ENCODE measurements at places on chromosomes 4 and X.

- no peak for DNase-seq
Observed at GRCh38 chrX:19697416-19697815, 182.1 kb upstream of the MAP3K15 start.

GRCh38 chrX:20149326-20149725 lies 7.7 kb upstream of the EIF1AX start:
- no peak for DNase-seq

DNA sequence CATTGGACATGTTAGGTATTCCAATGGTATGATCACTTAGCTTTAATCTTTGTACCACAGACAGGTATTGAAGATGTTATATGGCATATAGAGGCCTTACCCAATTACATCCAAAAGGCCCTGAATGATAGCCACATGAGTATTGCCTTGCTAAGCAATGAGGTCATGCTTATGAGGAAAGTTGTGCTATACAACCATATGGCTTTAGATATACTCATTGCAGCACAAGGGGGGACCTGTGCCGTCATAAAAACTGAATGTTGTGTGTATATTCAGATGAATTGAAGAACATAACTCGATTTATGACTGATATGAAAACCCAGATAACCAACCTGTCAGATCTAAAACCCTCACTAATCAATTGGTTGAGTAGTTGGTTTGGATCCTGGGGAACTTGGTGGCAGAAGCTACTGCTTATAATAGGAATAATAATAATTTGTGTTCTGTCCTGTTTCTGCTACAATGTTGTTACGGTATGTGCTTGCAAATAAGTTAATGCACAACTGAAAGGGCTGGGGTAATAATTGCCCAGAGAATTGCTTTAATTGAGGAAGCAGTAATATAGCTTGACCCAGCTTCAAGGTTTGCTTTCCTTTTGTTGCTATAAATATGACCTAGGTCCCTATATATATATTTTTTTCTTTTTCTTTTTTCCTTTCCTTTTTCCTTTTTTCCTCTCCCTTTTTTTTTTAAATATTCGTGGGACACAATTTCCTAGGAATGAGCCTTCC lies 21.5 kb upstream of the CSTF2 start:
- DNase-seq: no peak

DNA sequence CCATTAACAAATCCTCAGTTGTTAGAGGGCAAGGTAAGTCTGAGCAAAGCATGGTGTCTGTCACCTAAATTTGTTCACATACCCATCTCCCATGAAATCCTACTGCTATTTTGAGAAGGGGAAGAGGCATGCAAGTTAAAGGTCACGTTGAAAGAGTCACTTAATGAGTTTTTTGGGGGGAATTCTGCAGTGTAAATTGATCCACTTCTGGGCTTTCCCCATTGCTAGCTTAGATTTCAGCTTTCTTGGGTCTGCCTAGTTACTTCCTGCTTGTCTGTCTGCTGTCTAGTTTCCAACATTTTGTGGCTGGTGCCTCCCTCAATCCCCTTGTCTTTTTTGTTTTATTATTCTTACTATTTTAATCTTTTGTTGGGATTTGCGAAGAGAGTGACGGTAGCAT lies 32.0 kb downstream of the CEP135 start:
- no peak for DNase-seq

- no peak for DNase-seq
Observed at GRCh38 chr4:129929984-129930383, 834.0 kb downstream of the C4orf33 start.

DNA sequence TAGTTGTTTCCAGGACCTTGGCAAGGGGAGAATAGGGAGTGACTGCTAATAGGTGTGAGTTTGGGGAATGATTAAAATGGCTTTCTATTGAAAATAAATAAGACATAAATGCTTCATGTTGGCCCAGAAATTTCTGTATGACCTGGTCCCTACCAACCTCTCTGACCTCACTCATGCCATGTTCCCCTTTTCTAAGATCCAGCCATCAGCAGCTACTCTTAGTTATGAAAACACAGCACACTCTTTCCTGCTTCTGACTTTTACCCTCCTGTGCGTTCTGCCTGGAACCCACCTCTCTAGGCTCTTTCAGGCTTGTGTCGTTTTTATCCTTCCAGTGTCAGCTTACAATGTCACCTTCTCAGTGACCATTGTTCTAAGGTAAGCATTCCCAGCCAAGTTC lies 14.8 kb upstream of the CXCL5 start:
- DNase-seq: no peak

- no peak for DNase-seq
Observed at GRCh38 chr4:113499166-113499565, 262.4 kb downstream of the CAMK2D start.

GRCh38 chrX:9873952-9874351 lies 87.7 kb downstream of the SHROOM2 start:
- DNase-seq: no peak

DNA sequence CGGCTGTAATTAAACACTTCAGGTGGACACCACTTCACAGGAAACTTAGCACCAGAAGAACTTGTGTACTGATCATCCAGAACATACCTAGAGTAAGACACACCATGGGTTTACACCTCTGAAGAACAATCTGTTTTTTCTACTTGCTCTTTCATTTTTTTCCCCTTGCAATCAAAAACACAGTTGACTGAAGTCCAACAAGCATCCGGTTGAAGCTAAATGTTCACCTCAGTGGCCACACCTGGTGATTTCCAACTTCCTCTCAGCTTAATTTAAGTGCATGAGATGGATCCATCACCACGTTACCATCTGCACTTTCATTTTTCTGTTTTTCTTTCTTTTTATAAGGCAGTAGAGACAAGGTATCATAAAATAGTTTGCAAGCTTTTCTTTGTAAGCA lies 4.9 kb upstream of the TXK start:
- no peak for DNase-seq

GRCh38 chr4:6178757-6179156 lies 21.6 kb downstream of the JAKMIP1 start:
- DNase-seq: no peak

DNA sequence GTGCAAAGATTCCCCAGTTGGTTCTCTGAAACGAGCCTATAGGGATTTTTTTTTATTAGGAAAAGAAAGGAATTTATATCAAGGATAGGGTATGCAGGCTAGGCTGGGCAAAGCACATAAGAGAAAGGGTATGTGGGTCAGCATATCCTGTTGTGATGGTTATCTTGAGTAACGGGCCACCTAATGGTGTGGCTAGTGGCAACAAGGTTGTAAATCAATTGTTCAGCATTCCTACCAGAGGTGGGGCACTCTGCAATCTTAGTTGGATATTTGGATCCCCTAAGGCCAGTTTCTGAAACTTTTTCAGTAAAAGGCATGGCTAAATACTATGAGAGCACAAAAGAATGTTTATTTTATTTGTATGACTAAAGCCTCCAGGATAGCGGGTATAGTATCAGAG lies 42.7 kb downstream of the DCAF12L1 start:
- DNase-seq: no peak

- DNase-seq: no peak
Observed at GRCh38 chr4:45099471-45099870, 373.1 kb upstream of the GNPDA2 start.

DNA sequence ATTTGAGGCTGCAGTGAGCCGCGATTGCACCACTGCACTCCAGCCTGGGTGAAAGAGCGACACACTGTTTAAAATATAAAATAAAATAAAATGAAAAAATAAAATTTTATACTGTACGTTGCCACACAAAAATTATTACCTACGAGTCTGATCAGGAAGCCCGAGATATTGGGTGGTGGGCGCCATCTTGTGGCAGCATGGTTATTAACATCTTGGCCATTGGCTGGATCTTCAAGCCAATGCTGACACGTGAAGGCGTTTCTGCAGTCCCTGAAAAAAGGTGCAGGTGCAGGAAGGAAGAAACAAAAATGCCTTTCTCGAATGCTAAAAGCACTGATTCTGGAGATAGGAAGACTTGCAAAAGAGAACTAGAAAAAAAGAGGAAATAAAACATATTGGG lies 4.9 kb upstream of the TLR8 start:
- peak; percentile 35 for DNase-seq
